Stimulated activated CD8-positive, alpha-beta memory T cell treated with anti-CD3 and anti-CD28 coated beads, Interleukin-2, amount 100 ng/mL, for 1 hour (primary cell): ENCODE measurements at places on chromosomes 1 and 21.

GRCh38 chr1:174946031-174946430 lies 53.7 kb upstream of the CACYBP start:
- no peak for DNase-seq

DNA sequence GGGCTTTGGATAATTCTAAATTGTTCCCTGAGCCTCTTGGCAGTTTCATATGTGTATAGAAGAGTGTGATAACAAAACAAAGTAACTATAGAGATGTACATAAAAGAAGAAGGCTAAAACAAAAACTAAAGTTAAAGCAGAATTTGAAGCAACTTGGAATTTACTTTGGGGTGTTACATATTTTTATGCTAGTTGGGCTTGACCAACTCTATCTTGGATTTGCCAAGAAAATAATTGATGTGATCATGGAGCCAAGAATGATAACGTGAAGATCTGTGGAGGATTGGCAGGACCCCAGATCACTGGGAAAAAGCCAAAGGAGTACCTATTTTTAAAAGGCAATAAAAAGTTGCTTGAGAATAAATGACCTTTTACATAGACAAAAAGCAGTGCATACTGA lies 206.9 kb downstream of the LMO4 start:
- no peak for DNase-seq

DNA sequence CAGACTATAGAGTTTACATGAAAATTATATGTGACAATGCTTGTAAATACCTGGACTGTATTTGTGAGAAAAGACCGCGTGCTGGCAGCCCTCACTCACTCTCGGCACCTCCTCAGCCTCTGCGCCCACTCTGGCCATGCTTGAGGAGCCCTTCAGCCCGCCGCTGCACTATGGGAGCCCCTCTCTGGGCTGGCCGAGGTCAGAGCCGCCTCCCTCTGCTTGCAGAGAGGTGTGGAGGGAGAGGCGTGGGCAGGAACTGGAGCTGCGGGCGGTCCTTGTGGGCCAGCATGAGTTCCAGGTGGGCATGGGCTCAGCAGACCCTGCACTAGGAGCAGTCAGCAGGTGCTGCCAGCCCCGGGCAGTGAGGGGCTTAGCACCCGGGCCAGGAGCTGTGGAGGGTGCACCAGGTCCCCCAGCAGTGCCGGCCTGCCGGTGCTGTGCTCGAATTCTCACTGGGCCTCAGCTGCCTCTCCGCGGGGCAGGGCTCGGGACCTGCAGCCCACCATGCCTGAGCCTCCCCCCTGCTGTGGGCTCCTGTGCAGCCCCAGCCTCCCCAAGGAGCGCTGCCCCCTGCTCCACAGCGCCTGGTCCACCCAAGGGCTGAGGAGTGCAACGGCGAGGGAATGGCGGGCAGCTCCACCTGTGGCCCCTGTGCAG lies 482.5 kb downstream of the AGBL4 start:
- DNase-seq = no peak

- DNase-seq = no peak
Measured at GRCh38 chr1:1597275-1597930, 2.5 kb downstream of the FNDC10 start.

- no peak for DNase-seq
Measured at GRCh38 chr1:117824616-117825015, 104.8 kb downstream of the GDAP2 start.

GRCh38 chr1:85074365-85074964 lies 26.2 kb upstream of the MCOLN3 start:
- DNase-seq = no peak

GRCh38 chr1:240314845-240315801 lies 223.4 kb downstream of the FMN2 start:
- DNase-seq = no peak

DNA sequence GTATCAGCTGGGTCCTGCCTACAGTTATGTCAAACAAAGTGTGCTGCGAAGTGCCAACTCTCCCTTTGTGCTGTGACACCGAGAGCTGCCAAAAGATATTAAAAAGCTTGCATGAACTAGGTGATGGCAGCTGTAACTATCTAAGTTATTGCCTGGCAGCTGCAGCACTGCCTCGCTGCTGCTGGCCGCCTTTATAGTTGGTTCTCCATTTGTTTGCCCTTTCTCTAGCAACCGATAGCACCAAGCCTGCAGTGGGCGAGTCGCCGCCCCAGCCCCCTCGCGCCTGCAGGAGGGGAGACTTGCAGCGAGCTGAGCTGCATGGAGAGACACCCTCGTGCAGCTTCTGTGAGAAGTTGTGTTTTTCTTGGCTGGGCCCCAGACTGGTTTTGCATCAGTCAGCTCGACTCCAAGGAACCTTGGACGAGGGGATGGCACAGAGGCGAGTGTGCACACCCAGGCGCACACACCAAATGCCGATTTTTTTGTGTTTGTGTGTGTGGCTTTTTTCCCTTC lies 330.6 kb downstream of the RPS6KC1 start:
- no peak for DNase-seq

DNA sequence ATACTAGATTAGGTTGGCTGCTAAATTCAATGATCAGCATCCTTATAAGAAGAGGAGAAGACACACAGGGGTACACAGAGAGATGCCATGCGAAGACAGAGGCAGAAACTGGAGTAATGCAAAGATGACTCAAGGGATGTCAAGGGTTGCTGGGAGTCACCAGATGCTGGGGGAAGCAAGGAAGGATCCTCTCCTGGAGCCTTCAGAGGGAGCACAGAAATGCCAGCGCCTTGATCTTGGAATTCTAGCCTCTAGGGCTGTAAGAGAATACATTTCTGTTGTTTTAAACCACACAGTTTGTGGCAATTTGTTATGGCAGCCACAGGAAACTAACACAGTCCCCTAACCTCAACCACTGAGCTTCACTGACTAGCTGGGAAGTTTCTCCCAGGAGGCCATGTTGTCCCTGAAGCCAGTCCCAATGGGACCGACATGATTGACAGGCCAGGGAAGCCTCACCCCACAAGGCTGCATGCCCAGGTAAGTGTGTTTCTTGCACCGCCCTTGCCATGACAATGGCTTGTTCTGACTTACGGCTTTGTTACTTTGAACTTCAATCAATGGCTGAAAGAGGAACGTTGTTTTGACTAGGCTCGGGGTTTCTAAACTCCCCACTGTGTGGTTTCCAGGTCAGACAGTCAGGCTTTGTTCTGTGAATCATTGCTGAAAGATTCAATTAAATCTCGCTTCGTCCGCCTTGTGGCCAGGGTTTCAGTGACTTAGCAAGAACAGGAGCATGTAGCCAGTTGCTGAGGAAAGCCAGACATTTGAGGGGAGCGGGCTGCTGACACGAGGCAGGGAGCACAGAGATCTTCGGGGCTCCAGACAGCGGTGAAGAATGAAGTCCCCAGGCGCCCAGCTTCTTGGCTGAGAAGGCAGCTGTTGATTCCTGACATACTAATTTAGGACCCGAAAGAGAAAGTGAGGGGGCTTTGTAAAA lies 62.3 kb downstream of the RUNX1 start:
- peak; percentile 37 for DNase-seq

DNA sequence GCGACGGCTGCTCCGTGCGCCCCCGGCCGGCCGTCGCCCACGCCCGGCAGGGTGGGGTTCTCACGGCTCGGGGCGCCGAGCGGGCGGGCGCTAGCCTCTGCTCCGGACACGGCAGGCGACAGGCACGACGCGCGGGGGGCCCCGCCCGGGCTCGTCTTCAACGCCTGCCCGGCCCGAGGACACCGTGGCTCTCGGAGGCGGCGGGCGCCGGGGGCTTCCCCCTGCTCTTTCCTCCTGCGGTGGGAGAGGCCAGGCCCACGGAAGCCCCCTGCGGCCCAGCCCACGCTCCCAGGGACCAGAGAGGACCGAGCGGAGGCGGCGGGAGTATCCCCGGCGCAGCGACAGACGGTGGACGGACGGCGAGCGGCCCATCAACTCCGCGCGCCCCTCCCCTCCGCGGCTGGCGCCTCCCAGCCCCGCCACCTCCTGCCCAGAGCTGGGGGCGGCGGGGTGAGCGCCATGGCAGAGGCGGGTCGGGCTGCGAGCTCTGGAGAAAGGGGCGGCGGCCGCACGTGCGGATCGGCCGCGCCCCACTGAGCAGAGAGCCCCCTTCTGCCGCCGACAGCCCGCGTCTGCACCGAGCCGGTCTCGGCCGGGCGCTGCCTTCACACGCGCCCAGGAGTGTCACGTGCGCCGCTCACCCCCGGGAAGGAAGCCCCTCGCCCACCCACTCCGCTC lies at the start of the genes SHE and TDRD10:
Gene SHE (minus strand): TSS at position 347 of the 678 bp plus-strand sequence. CDS start 386 bp downstream, outside the sequence.
Gene TDRD10 (plus strand): TSS at position 154 of the 678 bp plus-strand sequence. CDS start 4,685 bp downstream, outside the sequence.
- no peak for DNase-seq

DNA sequence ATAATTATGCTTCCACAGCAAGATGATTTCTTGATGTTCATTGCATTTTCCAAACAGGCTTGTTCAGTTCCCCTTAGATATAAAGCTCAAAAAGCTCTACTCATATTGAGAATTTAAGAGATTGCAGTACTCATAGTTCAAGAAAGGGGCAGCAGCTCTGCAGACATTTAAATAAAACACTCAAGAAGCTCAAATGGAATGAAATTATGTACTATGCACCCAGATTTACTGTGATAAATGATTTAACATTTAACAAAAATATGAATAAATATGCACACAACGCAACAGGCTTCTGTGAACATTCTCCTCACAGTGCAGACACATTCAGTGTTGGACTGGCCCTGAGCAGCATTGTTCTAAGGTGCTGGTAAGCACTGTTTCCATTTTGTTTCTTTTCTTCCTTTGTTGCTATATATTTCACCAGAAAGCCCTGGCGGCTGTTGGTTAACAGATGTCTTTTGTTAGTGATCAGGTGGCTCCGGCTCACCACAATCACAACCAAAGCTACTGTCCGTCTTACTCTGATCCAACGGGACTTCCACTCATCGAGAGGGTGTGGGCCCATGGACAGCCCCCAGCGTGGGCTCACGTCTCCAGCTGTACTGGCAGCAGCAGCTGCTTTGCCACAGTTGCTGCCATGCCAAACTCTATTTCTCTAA lies 1440.3 kb downstream of the NCAM2 start:
- DNase-seq = no peak

DNA sequence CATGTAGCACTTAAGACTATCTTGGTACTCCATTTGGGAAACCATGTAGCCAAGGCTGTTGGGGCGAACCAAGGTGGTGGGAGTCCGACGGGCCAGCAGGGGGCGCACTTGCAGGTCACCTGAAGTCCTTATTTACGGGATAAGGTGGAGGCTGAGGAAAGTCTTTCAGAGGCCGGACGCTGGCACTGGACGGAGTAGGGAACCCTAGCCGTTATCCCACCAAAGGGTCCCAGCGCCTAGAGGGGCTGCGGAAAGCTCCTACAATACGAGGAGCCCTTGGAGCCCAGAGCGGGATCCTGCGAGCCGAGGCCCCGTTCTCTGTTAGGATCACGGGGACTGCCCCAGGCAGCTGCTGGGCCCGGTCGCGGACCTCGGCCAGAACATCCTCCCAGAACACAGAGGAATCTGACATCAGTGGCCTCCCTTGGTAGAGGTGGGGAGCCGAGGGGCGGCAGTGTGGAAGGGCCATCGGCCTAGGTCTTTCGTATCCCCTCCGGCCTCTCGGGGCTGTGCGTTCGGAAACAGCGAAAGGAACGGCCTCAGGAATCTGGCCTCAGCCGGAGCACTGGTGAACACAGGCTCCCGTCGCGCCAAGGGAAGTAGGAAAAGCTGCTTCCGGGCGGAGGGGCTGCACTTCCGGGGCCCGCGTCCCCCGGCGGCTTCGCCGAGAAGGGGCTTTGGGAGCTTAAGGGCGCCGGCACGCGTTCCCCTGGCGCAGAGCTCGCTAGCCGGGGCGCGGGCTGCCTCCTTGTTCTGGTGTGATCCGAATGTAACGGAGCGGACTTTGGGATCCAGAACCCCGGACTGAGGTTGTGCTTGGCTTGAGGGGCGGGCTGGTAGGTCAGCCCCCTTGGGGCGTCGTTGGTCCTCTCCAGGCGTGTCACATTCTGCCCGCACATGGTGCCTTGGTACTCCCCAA lies 29.9 kb upstream of the RPTN start:
- peak; percentile 67 for DNase-seq

DNA sequence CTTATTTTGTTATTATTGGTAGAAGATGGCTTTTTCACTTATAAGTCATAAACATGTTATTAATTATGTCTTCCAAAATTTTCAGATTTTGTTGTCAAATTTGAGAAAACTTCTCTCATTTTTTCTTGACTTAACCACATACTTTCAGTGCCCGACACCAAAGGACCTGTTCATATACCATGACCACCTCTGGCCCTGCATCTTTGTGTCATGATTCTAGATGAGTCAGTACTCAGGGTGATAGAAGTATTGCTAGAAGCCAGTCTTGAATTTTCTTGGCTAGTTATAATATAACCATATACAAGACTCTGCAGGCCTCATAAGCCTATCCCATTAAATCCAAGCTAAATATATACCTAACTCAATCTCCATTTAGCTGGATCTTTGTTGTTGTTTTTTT lies 35.4 kb upstream of the DPH5 start:
- no peak for DNase-seq

- DNase-seq = no peak
Measured at GRCh38 chr1:110480356-110481096, 29.6 kb downstream of the PROK1 start.

DNA sequence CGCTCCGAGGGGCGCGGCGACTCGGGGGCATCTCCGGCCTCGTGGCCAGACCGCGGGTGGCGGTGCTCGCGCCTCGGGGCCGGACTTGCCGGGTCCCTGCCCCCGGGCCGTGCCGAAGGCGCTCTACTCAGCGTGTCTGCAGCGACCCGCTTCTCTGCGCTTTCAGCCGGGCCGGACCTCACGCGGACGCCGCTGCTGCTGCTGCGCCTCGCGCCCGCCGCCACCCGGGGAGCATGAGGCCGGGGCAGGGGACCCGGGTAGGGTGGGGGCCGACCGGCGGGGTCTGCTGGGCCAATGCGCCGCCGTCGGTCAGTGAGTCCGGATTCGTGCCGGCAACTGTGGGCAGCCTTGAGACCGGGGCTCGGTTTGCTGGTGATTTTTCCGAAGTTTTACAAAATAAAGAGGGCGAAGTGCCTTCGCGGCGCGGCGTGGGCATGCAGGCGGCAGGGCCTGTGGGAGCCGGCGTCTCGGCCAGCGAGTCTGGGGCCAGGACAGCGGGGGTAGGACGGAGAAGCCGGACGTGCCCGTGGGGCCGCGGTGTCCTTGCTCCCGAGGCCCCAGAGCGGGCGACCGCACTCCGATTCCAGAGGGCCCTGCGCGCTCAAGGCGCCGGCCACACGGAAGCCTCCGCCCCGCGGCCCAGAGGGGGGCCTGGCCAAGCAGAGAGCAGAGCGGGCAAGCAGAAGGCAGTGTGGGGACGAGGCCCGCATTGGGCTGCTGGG lies 749 bp downstream of the FAM163A start:
- DNase-seq = no peak

GRCh38 chr21:29786496-29787360 lies 153.1 kb downstream of the GRIK1 start:
- no peak for DNase-seq

GRCh38 chr1:99645699-99646531 lies at the start of gene PALMD:
TSS of gene PALMD (plus strand) at chr1:99646113. CDS start at chr1:99646318, 205 bp downstream.
- DNase-seq = no peak

DNA sequence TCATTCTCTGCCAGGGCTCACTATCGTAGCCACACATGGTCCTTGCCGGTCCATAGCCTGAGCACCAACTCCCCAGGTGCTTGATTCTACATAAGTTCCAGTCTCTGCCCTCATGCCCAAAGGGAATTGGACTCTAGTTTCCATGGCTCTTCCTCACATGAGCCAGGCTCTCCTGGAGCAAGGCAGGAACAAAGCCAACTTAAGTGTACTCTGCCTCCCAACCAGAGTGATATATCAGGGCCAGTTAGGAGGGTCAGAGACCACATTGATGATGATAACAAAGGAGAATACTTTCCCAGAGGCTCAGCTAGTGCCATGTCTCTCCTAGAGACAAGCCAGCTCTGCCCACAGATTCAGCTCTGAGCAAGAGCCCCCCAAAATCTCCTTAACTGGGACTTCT lies 70.9 kb downstream of the ERI3 start:
- DNase-seq = no peak

- DNase-seq = no peak
Measured at GRCh38 chr21:21436012-21436534, 437.9 kb downstream of the NCAM2 start.
